NCI-H1048 (cell line): ENCODE measurements at places on chromosomes 6 and 20.

DNA sequence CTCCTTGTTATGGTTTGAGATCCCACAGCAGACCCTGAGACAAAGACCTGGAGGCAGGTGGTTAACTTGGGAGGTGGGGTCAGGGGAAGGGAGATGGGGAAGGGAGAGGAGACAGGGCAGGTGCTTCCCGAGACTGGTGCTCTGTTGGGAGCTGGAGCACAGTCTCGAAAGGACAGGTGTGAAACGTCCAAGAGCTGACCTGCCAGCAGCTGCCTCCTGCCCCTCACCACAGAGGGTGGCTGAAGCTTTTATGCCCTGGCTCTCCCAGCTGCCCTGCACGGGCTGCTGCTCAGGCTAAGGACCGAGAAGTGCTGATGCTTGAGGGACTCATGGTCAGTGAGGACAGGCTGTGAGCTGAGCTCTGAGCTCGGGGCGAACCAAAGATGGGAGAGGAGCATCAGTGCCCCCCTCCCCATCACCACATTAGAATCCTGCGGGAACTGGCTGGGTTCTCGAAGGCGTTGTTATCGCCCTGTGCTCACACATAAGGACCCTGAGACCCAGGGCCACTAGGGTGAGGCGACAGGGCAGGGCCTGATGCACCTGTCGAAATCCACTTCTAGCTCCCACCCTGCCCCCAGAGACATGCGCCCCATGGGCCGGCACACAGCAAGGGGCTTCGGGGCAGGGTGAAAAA is 25.3 kb upstream of the CD93 start:
- DNase-seq: no peak

DNA sequence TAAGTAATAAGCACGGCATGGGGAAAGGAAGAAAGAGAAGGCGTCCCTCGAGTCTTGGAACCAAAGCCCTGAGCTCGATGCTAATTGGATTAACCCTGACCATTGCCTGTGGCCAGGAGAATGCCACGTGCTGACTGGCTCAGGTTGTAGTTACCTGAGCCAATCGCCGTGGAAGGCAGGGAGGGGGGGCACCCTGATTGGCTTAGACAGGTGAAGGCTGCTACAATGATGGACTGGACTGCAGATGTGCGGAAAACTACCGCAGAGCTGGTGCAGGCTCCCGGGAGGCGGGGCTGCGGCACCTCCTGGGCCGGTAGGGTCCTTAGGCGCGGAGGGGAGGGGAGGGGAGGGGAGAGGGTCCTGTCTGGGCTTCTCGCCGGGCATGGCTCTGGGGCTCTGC is 121.3 kb downstream of the TFAP2C start:
- no peak for DNase-seq

- DNase-seq: no peak
Observed at GRCh38 chr20:59154317-59155013, 9.2 kb upstream of the ZNF831 start.

DNA sequence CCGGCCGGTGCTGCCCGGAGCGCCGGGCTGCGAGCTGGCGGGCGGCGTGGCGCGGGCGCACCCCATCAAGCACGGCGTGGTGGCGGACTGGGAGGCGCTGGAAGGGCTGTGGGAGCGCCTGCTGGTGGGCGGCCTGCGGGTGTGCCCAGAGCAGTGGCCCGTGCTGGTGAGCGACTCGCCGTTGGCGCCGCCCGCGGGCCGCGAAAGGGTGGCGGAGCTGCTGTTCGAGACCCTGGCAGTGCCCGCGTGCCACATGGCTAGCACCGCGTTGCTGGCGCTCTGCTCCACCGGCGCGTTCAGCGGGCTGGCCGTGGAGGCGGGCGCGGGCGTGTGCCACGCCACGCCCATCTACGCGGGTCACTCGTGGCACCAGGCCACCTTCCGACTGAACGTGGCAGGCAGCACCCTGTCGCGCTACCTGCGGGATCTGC is 517 bp downstream of the ACTL10 start:
- no peak for DNase-seq

DNA sequence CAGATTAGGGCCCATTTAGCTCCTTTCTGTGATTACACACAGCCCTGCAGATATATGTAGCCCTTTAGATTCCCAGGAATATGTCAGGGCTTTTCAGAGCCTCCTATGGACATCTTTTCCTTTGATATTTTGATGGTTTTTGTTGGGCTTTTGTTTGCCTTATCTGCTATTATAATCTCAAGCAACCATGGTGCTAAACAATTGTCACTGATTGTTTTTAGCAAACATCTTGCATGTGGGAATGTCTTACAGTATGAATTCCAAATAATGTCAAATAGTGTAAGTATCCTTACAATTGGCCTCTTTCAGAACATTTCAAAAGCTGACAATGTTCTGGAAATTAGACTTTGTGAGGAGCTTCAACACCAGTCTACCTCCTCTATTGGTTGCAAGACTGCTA is 333.6 kb upstream of the OPRM1 start:
- no peak for DNase-seq

- no peak for DNase-seq
Observed at GRCh38 chr6:132364306-132365074, 36.8 kb downstream of the MOXD1 start.

GRCh38 chr6:155473741-155474140 is 18.1 kb upstream of the NOX3 start:
- no peak for DNase-seq

DNA sequence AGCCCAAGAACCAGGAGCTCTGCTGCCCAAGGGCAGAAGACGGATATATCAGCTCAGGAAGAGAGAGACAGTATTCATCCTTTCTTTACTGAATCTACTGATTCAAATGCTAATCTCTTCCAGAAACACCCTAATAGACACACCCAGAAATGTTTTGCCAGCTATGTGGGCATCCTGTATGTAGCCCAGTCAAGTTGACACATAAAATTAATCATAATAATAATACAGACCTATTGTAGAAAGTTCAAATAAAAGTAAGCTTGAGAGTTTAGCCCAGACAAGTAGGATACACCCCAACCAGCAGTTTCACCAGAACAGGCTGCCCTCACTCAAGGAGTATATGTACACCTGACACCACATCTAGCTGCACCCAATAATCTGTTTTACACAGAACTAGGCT is 73.9 kb upstream of the VGLL2 start:
- DNase-seq: no peak

DNA sequence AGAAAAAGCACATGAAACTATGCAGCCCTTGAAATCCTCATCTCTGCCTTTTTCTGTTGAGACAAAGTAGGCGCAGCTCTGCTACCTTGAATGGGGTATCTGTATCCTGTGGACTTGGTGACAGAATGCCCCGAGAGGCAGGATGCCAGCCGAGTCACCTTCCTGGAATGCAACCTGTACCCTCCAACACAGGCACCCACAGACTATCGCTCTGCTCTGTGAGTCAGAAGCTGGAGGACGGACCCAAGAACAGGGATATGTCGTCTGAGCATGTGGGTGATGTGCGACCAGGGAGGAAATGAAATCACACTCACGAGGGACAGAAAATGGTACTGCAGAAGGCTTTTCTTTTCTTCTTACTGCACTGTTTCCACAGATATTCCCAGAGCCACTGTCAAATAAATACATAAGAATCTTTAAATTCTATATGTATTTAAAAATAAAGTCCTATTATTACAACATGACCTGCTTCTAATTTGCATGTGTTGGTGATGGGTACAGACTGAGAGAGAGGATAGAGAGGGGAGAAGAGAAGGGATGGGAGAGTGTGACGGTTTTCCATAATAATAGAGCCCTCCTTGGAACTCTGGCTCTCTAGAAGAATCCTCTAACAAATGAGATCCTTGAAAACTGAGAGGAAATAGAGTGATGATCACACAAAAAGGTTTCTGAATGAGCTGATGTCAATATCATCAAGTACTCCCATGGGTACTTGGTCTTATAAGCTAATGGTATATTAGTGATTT is 308.1 kb downstream of the FOXC1 start:
- no peak for DNase-seq

GRCh38 chr6:11343963-11344723 is 111.7 kb upstream of the NEDD9 start:
- DNase-seq: no peak

GRCh38 chr6:151497905-151498304 is 4.1 kb downstream of the CCDC170 start:
- DNase-seq: no peak

DNA sequence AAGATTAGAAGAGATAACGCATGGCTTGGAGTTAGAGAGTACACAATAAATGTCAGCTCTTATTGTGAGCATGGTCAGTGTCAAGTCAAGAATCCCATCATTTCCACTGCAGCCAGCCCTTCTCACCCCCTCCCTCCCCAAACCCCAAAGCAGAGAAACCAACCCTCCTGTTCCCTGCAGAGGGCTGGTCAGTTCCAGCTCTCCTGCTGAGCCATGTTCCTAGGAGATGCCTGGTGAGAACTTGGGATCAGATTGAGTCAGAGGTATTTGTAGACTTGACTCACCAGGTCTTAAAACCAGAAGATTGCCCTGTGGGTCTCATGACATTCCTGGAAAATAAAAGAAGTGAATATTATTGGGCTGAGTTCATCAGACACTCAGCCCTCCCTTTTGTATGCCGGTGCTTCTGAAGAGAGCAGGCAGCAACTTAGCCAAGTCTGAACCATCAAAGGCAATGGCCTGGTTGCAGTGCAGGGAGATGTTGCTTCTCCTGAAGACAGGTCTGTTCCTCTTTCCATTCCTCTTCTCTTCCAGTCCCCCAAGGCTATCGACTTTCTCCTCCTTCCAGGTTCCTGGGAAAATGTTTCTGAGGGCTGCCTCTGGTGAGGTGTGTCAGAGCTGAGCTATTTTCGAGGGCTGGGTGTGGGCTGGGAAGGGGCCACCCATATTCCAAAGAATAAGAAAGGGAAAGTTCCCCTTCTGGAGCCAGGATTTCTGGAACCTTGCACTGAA is 278.2 kb upstream of the SUPT3H start:
- DNase-seq: no peak
